ENCODE measurements at places on chromosomes 11 and 22. TPM values are rescaled to one million over a fixed set of nuclear protein-coding genes. Genes with fewer than 3 reads are reported as not detected.

GRCh38 chr22:36635483-36635882 lies 68.1 kb downstream of the CACNG2 start:
- no peak overlapping the region for H3K4me3 ChIP-seq
- no peak for DNase-seq
- no peaks in the 10 kb centered on the region for H3K36me3 ChIP-seq
- H3K27ac ChIP-seq, result no peak overlapping the region
- peaks cover 21% of the 10 kb centered on the region for H3K27me3 ChIP-seq
- H3K4me1 ChIP-seq, result no peaks in the 10 kb centered on the region

- H3K27me3 ChIP-seq, result peaks cover 16% of the 10 kb centered on the region
- H3K4me1 ChIP-seq, result peaks cover 8% of the 10 kb centered on the region
- no peaks in the 10 kb centered on the region for H3K36me3 ChIP-seq
- H3K27ac ChIP-seq, result no peak overlapping the region
- no peak for DNase-seq
- H3K4me3 ChIP-seq, result no peak overlapping the region
Measured at GRCh38 chr11:108620958-108621772, 27.6 kb upstream of the EXPH5 start.

DNA sequence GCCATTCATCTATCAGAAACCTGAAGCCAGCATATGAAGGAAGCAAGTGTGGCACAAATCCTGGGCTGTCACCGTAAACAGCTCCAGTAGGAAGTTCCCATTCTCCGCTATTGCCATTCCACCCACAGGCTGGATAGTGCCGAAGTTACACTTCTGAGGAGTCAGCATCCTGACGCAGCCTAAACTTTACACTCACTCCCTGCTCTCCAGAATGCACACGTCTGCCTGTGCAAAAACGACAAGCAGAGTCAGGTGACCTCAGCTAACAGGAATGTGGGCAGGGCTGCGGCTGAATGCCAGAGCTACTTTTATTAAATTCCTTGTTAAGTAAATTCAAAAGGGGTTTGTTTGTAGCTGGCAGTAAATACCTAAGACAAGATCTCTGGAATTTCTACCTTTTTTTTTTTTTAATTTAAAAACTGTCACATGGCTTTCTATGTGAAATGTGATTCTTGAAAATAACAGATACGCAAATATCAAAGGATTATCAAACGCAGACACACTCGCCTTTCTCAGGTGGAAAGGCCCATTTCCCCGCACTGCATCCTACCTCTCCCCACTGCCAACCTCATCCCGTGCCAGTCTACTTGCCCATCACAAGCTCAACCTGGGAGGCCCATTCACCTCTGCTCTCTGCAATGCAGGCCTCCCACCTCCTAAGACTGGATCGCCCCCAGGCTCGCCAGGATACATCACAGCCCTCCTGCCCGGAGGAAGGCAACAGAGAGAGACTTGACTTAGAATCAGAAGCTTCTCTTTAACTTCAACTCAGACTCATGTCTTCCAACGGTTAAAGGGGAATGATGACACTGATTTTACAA lies 33.5 kb downstream of the NFRKB start:
- H3K27ac ChIP-seq, result peak overlapping the region; percentile 73
- H3K4me1 ChIP-seq, result peaks cover 41% of the 10 kb centered on the region
- H3K4me3 ChIP-seq, result no peak overlapping the region
- H3K27me3 ChIP-seq, result no peaks in the 10 kb centered on the region
- DNase-seq, result no peak

GRCh38 chr11:76693806-76694205 lies 23.3 kb upstream of the LRRC32 start:
- H3K4me1 ChIP-seq, result peaks cover 8% of the 10 kb centered on the region
- DNase-seq, result no peak
- no peak overlapping the region for H3K4me3 ChIP-seq
- H3K27ac ChIP-seq, result no peak overlapping the region
- H3K27me3 ChIP-seq, result peaks cover 9% of the 10 kb centered on the region

- no peak overlapping the region for H3K27ac ChIP-seq
- DNase-seq, result no peak
- H3K4me3 ChIP-seq, result no peak overlapping the region
- H3K4me1 ChIP-seq, result peaks cover 62% of the 10 kb centered on the region
- H3K27me3 ChIP-seq, result no peaks in the 10 kb centered on the region
- peaks cover 19% of the 10 kb centered on the region for H3K36me3 ChIP-seq
Measured at GRCh38 chr11:35274909-35275785, 136.2 kb downstream of the CD44 start.

FOSL1 gene
- total RNA-seq, result 3.8 TPM

DNA sequence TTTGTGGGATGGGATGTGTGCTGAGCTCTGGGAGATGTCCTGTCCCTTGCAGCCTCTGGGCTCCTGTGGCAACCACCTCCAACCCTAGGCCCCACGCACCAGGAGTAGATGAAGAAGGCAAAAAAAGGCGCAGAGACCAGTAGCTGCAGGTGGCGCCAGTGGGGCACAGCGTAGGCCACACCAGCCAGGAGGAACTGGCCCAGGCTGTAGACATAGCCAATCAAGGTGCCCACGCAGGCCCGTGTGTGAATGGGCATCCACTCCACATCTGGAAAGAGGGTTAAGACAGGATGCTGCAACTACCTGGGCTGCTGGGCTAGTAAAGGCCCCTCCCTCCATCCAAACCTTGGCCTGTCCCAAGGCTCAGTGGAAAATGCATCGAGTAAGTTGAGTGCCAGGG lies 3.0 kb downstream of the SLC22A6 start:
- no peaks in the 10 kb centered on the region for H3K36me3 ChIP-seq
- no peak overlapping the region for H3K4me3 ChIP-seq

DNA sequence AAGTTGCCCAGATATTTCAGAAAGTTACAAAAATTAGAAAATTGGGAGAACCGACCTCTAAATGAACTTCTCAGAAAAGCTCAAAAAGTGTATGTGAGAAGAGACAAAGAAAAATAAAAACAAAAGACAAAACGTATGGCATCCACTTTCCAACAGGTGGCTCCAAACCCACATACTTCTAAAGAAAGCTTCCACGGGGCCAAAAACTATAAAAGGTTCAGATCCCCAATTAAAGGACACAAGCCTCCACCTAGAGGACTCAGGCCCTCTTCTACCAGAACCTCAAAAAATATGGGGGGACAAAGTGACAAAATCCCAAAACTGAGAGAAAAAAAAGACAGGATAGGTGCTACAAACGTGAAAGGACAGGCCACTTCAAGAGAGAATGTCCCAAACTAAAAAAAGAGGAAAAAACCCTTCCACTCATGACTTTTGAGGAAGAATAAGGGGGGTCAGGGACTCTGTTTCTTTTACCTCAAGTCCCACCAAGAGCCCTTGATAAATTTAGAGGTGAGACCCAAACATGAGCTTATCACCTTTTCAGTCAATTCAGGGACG lies 8.8 kb downstream of the SCGB2A1 start:
- no peak for DNase-seq
- no peak overlapping the region for H3K4me3 ChIP-seq
- H3K36me3 ChIP-seq, result peaks cover 2% of the 10 kb centered on the region
- no peak overlapping the region for H3K27ac ChIP-seq
- H3K27me3 ChIP-seq, result peaks cover 25% of the 10 kb centered on the region

GRCh38 chr11:88420165-88420791 lies 82.7 kb upstream of the CTSC start:
- DNase-seq, result no peak
- peaks cover 85% of the 10 kb centered on the region for H3K4me1 ChIP-seq
- H3K4me3 ChIP-seq, result no peak overlapping the region
- no peaks in the 10 kb centered on the region for H3K27me3 ChIP-seq
- H3K36me3 ChIP-seq, result peaks cover 34% of the 10 kb centered on the region

DNA sequence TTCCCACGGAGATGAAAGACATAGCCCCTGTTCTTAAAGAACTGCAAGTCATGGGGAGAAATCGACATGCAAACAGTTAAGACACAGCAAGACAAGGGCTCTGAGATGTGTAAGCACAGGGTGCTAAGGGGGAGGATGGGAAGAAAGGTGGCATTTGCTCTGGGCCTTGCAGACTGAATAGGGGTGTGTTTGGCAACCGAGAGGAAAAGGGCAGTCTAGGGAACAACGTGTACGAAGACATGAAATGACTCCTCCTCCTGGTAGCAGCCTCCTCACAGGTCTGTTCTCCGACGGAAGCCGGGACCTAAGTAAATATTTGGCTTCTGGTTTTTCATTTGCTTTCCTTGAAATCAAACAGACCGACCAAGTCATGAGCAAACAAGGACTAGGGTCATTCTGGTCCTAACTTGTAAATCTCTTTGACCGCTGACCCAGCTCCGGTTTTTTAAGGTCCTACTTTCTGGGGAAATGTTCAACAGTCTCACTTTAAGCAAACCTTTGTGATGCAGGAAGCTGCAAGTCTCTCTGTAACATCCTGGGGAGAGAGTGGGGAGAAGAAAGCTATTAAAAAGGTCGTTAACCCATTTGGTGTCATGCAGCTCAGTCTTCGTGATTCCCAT lies 19.7 kb downstream of the NNMT start:
- H3K27ac ChIP-seq, result peak overlapping the region; percentile 62
- H3K36me3 ChIP-seq, result no peaks in the 10 kb centered on the region
- peak overlapping the region; percentile 32 for H3K4me3 ChIP-seq
- DNase-seq, result no peak

L3MBTL2 gene
- 40.1 TPM for total RNA-seq

DNA sequence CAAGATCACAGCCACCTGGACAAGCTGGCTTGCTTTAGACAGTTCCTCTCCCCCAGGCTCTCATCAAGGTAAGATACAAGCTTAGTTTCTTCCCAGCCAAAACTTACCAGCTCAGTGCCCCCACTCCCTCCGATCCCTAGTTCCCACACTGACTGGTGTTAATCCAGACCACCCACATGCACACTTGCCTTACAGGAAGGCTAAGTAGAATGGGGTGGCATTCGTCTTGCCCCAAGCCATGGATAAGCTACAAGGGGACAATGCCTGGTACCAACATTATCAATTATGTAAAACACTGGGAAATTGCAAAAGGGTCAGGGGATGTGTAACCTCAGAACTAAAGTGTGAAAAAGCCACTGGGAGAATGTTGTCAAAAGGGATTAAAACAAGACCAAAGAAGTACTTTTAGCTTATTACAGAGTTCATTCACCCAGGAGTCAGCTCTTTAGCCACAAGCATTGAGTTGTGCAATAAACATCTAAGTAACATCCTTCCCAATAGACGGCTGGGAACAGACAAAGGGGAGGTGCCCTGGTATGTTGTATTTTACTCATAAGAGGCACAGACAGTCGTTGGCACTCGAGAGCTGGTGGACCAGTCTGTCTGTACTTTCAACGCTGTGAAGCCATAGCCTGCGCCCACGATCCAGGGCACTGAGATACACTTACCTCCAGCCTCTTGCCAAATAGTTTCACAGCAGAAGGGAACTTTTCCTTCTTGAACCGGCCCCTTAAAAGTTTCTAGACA lies 1.1 kb downstream of the DHCR7 start:
- peak overlapping the region; percentile 90 for H3K4me3 ChIP-seq
- no peak for DNase-seq
- H3K36me3 ChIP-seq, result peaks cover 52% of the 10 kb centered on the region
- H3K27me3 ChIP-seq, result no peaks in the 10 kb centered on the region
- peaks cover 42% of the 10 kb centered on the region for H3K4me1 ChIP-seq

CKAP5 gene
- total RNA-seq, result 176 TPM

KCNE3 gene
- not detected for total RNA-seq

GRCh38 chr22:28899199-28899853 lies 16.0 kb downstream of the ZNRF3 start:
- H3K4me3 ChIP-seq, result no peak overlapping the region
- H3K4me1 ChIP-seq, result peaks cover 30% of the 10 kb centered on the region
- peaks cover 13% of the 10 kb centered on the region for H3K27me3 ChIP-seq
- no peaks in the 10 kb centered on the region for H3K36me3 ChIP-seq
- peak overlapping the region; percentile 29 for H3K27ac ChIP-seq

GRCh38 chr11:88553204-88553603 lies 215.7 kb upstream of the CTSC start:
- H3K27me3 ChIP-seq, result peaks cover 3% of the 10 kb centered on the region
- no peak overlapping the region for H3K27ac ChIP-seq
- no peak overlapping the region for H3K4me3 ChIP-seq
- no peaks in the 10 kb centered on the region for H3K4me1 ChIP-seq
- no peak for DNase-seq

ATG2A gene
- total RNA-seq, result 20.6 TPM

DNA sequence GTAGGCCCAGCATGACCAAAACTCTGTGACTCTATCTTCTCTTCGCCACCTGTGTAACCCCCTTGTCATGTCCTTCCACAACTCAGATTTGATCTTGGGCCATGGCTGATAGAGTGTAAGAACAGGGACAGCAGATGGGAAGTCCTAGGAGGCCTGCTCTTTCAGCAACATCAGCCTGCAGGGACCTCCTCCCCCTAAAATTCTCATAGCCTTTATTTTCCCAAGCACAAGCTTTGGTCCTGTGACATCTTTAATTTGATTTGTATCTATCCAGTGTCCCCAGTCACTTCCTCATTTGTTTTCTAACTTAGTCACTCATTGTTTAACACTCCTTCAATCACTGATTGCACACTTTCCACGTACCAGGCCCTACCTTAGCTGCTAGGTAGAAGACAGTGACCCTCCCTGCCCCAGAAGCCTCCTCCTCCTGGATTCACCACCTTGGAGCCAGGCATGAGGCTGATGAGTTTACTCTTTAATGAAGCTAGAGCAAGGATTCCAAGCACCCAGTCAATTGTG lies 5.3 kb downstream of the UBQLN3 start:
- H3K36me3 ChIP-seq, result no peaks in the 10 kb centered on the region
- DNase-seq, result no peak
- H3K27me3 ChIP-seq, result peaks cover 9% of the 10 kb centered on the region
- H3K4me3 ChIP-seq, result no peak overlapping the region

KRTAP5-11 gene
- total RNA-seq, result not detected

DNA sequence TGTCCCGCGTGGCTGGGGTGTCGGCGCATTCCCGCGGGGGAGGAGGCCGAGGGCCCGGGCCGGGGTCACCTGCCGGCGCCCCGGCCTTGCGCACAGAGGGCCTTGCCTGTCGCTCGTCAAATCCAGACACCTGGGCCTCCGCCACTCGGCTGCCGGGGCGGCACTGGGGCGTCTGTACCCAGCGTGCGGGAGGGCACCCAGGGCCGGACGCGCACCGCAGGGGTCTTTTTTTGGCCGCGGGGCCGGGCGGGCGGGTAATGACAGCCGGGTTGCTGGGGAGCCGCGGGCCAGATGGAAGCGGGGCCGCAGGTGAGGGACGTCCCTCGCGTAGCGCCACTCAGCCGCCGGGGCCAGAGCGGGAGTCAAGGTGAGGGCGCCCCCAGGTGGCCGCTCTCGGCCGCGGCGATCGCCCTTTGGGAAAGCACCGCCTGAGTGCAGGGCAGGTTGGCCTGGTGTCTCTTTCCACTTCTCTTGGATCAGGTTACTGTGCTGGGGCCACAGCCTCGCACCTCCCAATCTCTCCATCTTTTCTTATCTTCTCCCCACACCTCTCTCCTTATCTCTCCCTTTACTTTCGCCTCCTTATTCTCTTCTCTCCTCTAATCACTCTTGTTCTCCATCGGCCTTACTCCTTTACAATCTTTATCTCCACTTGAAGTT lies 3.5 kb downstream of the PHLDB1 start:
- no peaks in the 10 kb centered on the region for H3K36me3 ChIP-seq
- H3K27me3 ChIP-seq, result peaks cover 23% of the 10 kb centered on the region
- peak; percentile 85 for DNase-seq
- H3K4me1 ChIP-seq, result peaks cover 26% of the 10 kb centered on the region
- peak overlapping the region; percentile 55 for H3K4me3 ChIP-seq

- H3K27ac ChIP-seq, result peak overlapping the region; percentile 70
- H3K4me1 ChIP-seq, result peaks cover 77% of the 10 kb centered on the region
- peak; percentile 35 for DNase-seq
- H3K36me3 ChIP-seq, result peaks cover 68% of the 10 kb centered on the region
- H3K4me3 ChIP-seq, result no peak overlapping the region
- H3K27me3 ChIP-seq, result no peaks in the 10 kb centered on the region
Measured at GRCh38 chr22:26573026-26573662, 16.8 kb downstream of the TPST2 start.

DEFB131B gene
- total RNA-seq, result not detected

ENTHD1 gene
- 0.11 TPM for total RNA-seq

RFPL1 gene
- total RNA-seq, result not detected

GRCh38 chr22:23128269-23129108 lies 13.3 kb downstream of the RSPH14 start:
- H3K27ac ChIP-seq, result peak overlapping the region; percentile 30
- H3K27me3 ChIP-seq, result no peaks in the 10 kb centered on the region
- peaks cover 4% of the 10 kb centered on the region for H3K4me1 ChIP-seq
- DNase-seq, result peak; percentile 80
- no peak overlapping the region for H3K4me3 ChIP-seq

BCL2L13 gene
- 26.0 TPM for total RNA-seq

All from activated CD8-positive, alpha-beta T cell treated with anti-CD3 and anti-CD28 coated beads, Interleukin-2, amount 10 ng/mL, durations not matched to agents 7 days and 5 days (primary cell).